ENCODE measurements at places on chromosomes 11 and 22. TPM values are rescaled to one million over a fixed set of nuclear protein-coding genes. Genes with fewer than 3 reads are reported as not detected.

Gene CACNA1I
- total RNA-seq: 0.15 TPM

Gene KIRREL3
- total RNA-seq: not detected

Gene CBLIF
- total RNA-seq: not detected

Gene TIMM10
- 65.6 TPM for total RNA-seq

Gene MMP8
- total RNA-seq: not detected

Gene RFPL3
- total RNA-seq: not detected

Gene C22orf42
- total RNA-seq: not detected

Gene HTR3A
- total RNA-seq: 0.12 TPM

Gene PGR
- total RNA-seq: not detected

Gene PIWIL4
- total RNA-seq: 0.34 TPM

Gene PLA2G3
- total RNA-seq: not detected

Gene EIF3D
- 306 TPM for total RNA-seq

Gene TBC1D22A
- total RNA-seq: 20.9 TPM

Gene KCNQ1
- total RNA-seq: 10.7 TPM

Gene OR52E8
- total RNA-seq: not detected

Gene TYR
- not detected for total RNA-seq

Gene MYBPC3
- 0.25 TPM for total RNA-seq

Gene MYEOV
- 135 TPM for total RNA-seq
